D341Med (cell line): ENCODE measurements at places on chromosomes 4 and X.

- no peak for DNase-seq
Measured at GRCh38 chr4:105293360-105293759, 146.7 kb downstream of the TET2 start.

DNA sequence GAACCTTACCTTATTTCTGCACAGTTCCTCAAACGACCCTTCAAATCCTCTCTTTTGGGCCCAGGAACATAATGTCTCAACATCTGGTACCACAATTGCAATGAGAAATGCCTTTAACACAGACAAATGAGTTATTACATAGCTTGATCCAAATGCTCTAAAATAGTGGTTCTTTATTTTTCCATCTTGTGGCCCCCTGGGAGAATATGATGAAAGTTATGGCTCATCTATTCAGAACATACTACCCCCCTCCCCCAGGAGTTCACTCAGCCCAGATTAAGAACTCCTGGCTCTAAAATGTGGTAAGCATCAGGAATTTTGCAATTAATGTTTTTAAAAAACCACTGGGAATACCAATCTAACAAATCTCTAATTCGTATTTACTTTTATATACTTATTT is 23.9 kb upstream of the CENPU start:
- DNase-seq = no peak

- no peak for DNase-seq
Measured at GRCh38 chrX:88424071-88424470, 323.0 kb upstream of the CPXCR1 start.

DNA sequence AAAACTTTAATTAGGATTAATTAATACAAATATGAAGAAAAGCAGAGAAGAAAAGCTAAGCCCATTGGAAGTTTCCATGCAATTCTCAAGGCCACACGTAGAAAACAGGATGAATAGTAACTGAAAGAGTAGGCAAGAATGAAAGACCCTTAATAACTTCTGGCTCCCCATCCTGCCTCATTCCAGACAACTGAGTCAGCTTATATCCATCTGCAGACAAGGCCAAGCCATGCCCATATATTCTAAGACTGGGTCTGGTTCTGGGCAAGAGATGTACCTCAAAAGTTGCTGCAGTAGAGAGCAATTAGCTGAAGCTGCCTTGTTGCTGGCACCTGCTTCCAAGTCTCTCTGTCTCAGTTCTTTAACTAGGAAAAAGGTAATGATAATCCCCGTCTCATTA is 244.1 kb downstream of the GPC3 start:
- DNase-seq = no peak

DNA sequence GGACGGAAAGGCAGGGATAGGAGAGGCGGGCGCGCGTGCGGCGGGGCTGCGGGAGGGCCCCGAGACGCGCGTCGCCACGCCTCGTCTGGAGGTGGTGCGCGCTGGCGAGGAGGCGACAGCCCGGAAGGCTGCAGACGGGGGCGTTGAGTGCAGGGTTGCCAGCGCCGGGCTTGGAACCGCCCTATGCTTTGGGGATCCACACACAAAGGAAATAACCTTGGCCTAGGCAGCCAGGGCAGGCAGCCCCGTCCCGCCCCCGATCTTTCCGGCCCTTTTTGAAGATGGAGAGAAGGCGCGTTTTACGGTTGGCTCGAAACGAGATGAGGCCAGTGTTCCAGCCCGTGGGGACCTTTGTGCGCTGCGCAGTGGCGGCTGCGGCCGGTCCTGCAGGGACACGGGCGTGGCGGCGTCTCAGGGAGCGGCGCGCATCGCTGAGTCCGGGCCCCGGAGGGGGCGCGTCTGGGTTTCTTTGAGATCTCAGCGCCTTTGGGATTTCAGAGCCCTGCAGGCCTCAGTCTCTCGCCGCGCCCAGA is 50.8 kb upstream of the TRIM2 start:
- DNase-seq = peak; percentile 88

GRCh38 chr4:7767966-7768365 is 171.7 kb downstream of the AFAP1 start:
- DNase-seq = no peak

GRCh38 chrX:68895341-68895755 is 66.5 kb downstream of the EFNB1 start:
- no peak for DNase-seq

GRCh38 chr4:126958482-126958881 is 674.3 kb upstream of the INTU start:
- DNase-seq = no peak

GRCh38 chrX:67384403-67384802 is 159.4 kb upstream of the AR start:
- DNase-seq = no peak

DNA sequence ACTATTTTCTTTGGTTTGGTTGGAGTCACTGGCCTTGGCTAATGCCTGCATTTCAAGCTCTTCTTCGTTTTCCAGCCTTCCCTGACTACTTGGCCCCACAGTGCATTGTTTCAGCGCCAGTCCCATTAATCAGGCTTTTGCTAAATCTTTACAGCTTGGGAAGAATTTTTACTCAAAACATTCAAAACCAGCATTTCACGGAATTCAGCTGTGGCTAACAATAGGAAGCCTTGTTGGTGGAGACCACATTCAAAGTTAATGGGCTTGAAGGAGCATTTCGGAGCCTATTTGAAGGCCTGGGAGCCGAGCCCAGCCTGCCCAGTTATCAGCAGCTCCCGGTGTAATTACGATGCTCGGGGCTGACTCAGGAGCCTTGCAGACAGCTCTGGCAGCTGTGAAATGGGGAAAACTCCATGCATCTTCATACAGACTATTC is 30.8 kb upstream of the VCX2 start:
- no peak for DNase-seq

DNA sequence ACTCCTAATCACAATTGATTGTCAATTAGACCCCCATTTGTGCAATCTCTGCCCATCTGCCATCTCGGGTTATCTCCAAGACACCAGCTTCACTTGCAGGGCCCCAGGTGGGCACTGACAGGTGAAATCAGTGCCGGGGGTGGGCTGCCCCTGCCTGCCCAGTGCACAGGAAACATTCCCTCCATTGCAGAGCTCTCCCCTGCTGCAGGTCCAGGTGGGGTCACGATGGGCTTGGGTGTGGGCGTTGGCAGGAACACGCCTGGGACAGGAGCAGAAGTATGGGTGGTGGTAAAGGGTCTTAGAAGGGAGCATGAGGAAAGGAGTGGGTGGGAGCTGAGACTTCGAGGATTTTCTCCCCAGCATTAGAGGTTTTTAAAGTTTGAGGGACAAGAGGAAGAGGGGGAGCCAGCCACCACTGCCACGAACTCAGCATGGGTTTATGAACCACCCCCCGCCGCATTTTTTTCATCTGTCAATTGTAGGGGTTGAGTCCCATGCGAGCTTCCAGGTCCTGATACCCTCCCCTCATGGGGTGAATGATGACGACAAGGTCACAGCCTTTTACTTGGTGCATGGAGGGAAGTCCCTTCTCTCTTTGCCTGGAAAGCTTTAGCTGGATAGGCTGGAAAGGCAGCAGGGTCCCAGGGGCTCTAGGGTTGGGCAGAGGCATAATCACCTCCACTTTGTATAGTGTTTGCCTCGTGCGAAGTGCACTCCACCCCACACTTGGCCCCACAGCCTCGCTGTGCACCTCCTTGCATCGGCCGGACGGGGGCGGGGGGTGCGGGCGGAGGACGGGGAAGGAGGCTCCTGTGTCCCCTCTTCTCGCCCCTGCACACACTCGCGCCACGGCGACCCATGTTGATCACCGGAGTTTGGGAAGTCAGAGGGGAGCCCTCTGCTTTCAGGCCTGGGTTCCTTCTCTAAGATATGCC is 3.5 kb upstream of the NKX1-1 start:
- peak; percentile 47 for DNase-seq

DNA sequence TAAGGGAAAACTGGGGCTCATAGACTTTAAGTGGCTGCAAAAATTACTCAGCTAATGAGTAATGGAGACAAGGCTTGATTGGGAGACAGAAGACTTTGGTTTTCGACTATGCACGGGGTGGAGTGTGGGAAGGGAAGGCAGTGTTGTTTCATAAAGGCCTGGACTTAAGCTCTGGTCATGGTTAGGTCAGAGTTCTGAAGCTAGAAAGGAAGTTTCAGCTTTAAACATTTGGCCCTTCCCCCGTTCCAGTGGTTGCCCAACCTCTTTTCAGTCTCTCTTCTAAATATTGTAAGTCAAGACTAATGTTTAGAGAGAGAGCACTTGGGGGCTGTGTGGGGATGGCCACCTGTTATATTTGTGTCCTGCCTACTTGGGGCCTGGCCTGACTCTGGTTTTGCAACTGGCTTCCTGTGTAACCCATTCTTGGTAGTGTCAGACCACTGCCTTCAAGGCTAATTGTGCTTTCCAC is 21.0 kb downstream of the MSN start:
- no peak for DNase-seq

GRCh38 chrX:11995146-11995545 is 143.1 kb upstream of the FRMPD4 start:
- no peak for DNase-seq

DNA sequence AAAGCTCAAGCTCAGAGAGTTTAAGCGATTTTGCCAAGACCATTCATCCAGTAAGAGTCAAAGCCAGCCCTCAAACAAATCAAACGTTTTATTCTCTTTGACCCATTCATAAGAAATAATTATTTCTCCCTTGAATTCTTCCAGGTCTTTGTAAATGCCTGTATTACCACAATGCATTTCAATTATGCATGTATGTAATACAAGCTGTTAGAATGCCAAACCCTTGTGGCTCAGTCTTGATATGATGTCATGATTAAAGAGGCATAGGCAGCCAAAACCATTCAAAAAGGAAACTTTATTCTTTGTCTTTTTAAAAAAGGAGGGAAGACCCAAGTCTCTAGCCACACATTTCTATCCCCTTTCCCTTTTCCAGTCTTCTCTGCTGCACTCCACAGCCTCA is 56.5 kb upstream of the PGM2 start:
- no peak for DNase-seq

DNA sequence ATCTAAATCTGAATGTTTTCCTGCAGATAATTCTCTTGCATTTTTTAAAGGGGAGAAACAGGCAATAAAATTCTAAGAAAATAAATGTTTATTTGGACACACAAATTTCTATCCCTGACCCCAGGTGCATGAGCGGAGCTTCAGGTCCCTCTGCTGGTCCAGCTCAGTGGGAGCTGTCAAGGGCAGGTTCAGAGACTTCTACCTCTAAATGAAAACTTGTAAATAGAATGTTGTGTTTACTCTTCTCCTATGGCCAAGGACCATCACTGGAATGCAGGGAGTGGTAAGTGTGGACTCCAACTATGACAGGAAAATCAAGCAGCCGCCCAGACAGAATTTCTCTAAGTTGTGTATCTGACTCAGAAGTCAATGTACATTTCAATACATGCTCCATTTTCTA is 148.6 kb upstream of the TTC29 start:
- no peak for DNase-seq

- no peak for DNase-seq
Measured at GRCh38 chr4:99011910-99012309, 16.4 kb downstream of the METAP1 start.
